Type B pancreatic cell (in vitro differentiated cells): ENCODE measurements at places on chromosomes 12 and 14.
A peak's percentile ranks its signal among the peaks of the same experiment; 100 is the strongest.

GRCh38 chr14:34098045-34098984 lies 147.4 kb upstream of the EGLN3 start:
- DNase-seq, result no peak

DNA sequence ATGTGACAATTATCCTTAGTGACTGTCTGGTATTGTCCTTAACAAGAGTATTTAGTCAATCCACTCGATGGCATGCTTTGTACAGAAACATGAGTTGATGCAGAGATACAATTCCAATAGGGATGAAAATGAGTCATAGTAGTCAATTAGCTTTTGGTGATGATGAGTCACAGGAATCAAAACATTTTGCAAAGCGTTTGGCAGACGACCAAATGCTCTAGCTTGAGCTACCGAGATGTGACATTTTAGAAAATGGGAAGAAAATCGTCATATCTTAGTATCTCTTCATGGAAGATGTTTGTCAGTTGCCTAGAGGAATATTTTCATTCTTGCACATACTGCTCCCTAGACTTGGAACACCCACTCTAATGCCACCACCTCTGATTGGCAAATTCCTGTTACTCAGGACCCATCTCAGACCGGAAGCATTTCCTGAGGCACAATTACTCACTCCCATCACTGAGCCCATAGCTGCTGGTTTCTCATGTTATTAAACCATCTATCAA lies 95.0 kb downstream of the LMNTD1 start:
- DNase-seq, result no peak

DNA sequence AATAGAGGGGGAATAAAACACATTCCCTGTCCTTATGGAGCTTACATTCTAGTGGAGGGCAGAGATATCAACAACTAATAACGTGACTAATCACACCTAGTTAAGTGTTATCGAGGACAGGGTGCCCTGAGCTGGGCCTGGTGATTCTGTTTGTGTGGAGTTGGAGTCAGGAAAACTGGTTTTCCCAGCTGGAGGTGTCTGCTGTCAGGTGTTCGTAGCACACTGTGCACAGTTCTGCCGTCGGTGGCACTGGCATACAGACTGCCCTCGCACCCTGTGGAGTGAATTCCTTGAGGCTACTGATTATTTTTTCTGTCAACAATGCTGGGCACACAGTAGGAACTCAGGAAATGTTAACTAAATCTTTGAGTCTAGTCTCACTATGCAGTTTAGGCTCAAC lies 900 bp upstream of the MTERF2 start:
- no peak for DNase-seq

- DNase-seq, result no peak
Measured at GRCh38 chr12:46787496-46788055, 38.2 kb downstream of the SLC38A4 start.

GRCh38 chr14:60644666-60645065 lies 4.6 kb downstream of the SIX1 start:
- DNase-seq, result no peak

GRCh38 chr14:68210729-68211299 lies 391.2 kb downstream of the RAD51B start:
- no peak for DNase-seq

- DNase-seq, result no peak
Measured at GRCh38 chr14:76138758-76139723, 12.7 kb upstream of the GPATCH2L start.

DNA sequence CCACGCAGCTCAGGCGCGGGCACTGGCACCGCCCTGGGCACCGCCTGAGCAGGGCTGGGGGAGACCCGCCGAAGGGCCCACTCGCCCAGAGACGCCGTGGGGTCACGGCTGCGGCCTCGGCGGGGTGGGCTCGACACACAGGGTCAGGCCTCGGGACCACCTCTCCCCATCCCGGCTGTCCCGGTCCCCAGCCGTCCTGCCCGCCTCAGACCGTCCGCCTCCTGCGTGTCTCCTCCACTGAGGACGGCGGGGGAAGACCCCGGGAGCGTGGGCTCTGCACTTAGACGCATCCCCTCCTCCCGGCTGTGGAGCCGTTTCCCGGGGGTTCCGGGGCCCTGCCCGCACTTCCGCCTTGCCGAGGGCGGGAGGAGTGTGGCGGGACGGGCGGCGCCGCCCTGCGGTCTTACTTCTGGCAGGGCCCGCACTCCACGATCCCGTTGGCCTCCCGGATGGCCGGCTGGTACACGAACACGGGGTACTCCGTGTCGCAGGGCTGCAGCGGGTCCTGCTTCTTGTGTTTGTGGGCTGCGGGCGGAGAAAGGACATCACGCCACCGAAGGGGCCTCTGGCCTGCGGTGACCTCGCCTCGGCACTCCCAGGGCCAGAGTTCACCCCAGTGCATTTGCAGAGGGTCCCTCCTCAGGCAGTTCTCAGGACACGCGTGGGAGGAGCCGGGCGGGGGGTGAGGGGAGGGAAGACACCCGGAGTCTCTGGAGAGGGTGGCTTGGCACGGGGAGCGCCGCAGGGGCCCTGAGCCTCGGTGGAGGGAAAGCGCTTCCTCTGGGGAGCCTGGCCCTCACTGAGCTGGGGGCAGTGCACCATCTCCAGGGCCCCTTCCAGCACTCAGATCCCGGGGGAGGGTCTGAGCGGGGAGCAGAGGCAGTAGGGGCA lies 23.1 kb upstream of the LRTM2 start:
- DNase-seq, result no peak

DNA sequence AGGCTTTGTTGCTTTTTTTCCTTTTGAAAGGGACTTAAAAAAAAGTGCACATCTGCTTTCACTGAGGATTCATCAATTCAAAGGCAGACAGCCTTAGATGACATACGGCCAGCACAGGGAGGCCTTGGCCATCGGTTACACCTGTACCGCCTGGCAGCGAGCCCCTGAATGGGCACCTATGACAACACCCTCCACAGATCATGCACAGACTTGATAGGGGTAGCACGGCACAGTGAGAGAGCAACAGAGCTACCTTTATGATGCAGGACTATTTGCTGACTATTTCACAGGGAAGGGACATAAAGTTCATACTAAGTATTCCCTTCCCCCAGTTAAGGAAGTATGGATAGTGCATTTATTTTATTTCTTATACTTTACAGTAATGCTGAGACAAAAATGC lies 137.9 kb upstream of the ARID2 start:
- DNase-seq, result no peak

DNA sequence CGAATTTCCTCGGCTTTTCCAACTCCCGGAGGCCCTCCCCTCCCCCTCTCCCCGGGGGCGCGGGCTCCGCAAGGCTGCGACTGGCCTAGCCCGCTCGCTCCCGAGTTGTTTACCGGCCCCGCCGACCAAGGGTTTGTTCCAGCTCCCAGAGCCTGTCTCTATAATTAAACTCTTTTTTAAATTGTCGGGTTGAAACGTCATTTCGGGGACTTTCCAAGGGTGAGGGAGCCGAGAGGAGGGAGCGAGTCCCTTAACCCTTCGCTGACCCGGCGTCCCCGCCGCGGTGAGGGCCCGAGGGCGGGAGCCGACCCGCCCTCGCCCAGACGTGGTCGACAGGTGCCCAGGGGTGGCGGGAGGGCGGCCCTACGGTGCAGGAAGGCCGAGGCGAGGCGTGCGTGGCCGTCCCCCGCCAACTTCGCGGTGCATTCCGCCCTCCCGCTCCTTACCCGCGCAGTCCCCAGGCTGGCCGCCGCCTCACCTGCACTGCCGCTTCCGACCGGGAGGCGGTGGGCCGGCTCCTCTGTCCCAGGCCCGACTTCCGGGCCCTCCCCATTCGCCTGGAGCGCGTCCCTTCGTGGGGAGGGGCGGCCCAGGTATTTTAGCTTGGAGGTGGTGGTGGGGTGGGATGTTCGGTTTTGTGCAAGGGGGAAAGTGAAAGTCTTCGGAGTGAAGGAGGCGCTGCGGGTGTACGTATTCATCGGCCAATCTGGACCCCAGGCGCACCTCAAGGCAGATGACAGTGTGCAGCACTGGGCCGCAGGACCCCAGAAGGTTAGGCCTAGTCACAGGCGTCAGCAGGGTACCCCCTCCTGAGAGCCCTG lies 2.9 kb upstream of the ZFP36L1 start:
- peak; percentile 89 for DNase-seq

DNA sequence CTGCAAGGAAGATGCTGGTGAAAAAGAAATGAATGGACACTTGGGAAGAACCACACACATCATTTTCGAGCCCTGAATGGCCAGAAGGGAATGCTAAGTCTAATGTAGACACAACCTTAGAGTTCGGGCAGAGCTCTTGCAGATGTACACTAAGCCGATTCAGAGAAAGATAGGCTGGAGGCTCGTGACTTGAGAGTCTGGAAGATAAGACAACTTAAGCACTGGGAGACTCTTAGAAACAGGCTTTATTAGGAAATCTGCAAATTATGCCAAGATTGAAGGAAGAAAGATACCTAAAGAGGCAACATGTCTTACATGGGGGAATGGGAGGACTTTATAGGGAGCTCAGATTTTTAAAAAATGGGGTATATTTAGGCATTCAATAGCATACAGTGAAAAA lies 13.5 kb downstream of the TBPL2 start:
- no peak for DNase-seq

DNA sequence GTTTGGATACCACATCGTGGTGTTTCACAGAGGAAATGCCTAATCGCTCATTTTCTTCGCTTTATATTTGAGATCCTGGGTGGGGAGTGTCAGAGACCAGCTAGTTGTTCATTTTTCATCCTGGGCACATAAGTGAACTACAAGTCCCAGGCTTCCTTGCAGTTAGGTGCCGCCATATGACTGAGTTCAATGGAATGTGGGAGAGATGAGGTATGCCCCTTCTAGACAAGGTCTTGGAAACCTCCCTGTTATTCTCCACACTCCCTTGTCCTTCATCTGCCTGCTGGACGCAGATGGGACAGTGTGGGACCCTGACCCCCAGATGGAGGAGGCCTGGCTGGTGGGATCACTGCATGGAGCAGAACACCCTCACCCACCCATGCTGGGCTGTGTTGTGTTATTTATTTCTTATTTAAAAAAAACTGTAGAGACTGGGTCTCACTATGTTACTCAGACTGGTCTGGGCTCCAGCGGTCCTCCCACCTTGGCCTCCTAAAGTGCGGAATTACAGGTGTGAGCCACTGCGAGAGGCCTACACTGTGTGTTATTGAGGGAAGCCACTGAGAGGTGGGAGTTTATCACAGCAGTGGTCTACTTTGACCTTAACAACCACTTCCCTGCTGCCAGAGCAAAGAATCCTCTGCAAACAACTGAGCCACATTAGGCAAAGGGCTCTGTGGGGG lies 42.9 kb upstream of the VRK1 start:
- DNase-seq, result no peak

DNA sequence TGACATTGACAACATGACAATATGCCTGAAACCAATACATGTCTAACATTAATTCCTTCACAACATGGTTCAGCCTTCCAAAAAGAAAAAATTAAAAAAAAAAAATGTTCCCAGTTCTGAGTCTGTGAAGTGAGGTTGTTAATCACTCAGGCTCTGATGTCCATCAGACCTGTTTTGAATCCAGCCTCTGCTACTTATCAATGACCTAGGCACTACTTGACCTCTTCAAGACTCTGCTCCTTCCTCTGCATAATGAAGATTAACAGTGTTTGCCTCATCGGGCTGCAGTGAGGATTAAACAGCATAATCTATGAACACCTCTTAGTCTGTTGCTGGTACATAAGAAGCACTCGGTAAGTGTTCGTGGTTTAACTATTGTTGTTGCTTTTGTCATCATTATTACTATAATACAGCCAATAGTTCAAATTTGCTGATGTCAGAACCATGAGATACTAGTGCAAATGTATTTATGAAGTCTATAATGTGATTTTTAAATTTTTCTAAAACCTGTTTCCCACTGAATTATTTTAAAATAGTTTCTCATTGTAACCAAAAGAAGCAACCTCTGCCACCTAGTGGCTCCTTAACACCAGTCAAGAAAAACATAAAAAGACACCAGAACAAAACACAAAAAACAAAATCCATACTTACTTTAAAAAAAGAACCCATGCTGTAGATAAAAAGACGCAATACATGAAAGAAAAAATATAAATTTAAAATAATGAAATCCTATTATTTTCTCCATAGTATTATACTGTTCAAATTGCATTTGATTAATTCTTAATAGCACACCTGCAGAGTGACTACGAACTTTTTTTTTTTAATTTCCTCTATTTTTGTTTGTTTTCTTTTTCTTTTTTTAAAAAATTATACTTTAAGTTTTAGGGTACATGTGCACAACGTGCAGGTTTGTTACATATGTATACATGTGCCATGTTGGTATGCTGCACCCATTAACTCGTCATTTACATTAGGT lies 20.3 kb upstream of the TMX1 start:
- DNase-seq, result no peak

- no peak for DNase-seq
Measured at GRCh38 chr12:6936194-6936635, 7.4 kb upstream of the RNU7-1 start.

DNA sequence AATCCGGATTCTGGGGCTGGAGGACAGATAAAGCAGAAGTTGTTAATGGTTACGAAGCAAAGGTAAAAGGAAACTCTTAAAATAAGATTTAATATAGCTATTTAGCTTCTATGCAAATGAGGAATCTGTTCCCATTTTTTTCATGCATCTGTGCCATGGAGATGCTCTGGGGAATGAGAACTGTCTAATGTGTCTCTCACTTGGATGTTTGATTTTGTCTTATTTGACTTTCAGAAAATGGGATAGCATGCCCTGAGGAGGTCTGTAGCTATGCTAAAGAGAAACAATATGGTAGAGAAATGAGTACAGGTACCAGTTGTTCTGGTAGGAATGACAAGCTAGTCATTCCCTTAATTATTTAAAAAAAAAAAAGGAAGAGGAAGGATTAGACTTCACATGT lies 24.3 kb downstream of the C12orf76 start:
- DNase-seq, result no peak

GRCh38 chr12:107378609-107379008 lies 285.3 kb upstream of the CRY1 start:
- DNase-seq, result no peak

DNA sequence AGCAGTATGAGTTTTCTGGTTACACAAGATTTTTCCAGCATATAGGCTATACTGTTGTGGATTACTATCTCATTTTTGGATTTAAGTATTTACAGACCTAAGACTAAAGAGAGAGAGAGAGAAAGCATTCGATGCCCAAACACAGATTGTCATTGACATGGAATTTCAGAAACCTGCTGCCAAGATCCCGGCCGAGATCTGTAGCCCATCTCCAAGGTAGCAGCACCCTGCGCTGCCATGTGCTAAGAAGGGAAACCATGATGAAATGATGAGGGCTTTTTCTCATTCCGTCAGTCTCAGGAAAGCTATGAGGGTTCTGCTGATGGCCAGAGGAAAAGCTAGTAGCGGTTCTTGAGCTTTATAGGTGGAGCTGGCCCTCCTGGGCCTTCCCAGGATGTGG lies 135.6 kb upstream of the EVL start:
- no peak for DNase-seq
